ENCODE measurements at places on chromosomes 6 and 20.

- no peak for DNase-seq
These were observed 215.7 kb downstream of the SLC35F1 start for GRCh38 chr6:118122801-118123200.

DNA sequence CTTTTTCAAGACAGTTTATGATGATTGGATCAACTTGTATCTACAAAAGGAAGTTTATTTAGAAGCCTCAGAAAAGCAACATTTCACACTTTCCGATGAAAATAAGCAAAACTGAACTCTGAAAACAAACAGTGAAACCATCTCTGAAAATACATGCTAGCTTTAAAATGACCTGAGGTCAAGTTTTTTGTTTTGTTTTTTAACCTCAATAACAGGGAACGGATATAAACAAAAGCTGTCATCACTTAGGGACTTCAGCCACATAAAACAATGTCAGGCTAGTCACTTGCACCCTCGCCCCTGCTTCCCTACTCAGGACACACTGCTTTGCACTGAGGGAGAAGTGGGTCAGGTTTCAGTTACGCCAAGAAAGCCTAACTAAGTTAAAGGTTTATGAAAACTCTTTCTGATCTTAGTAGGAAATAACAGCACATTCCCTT lies 11.6 kb downstream of the BACH2 start:
- DNase-seq, result no peak

DNA sequence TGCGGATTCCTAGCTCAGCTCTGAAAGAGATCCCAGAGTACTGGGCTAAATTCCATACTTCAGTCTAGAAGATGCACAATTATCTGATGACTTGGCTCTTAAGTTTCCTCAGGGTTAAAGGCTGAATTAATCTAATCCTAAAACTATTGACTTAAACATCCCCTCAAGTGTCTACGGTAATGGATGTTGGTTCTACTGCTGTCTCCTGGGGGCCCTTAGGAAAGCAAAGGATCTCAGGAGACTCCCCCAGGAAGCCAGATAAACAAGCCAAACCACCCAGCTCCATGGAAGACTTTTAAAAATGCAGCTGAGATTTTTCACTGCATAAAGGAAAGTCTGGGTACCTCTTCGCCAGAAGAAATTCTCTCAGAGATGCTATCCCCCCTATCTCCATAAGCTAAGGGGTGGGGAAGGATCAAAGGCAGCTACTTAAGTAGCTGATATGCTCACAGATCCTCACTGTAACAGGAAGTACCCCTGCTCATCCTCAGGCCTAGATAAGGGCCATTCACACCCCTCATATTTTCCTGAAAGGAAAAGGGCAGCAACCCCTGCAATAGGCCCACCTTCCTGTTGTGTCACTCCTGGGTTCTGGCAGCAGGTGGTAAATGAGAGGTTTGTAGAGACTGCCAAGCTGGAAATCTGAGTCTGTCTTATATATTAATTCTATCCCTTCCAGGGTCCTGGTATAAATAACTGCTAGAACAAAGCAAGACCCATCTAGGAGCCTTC lies 9.3 kb downstream of the NDRG3 start:
- no peak for DNase-seq

DNA sequence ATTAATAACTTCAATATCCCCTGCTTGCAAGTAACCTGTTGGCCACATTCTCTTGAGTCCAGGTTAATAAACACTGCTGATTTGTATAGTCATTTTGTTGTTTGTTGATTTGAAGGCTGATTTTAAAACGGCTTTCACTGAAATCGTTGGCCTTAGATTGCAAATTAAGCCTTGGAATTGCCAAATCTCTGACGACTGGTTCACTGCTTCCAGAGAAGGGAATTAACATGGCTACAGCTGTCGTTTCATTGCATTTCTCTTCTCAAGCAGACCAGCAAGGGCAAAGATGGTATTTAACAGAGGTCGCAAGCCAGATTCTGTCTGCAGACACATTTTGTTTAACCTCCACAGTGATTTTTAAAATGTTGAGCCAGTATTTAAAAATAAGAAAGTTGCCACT lies 470.9 kb downstream of the TFAP2A start:
- no peak for DNase-seq

GRCh38 chr6:26087284-26088115 lies at the start of gene HFE:
Gene HFE (plus strand): TSS chr6:26087429. CDS start chr6:26087441, 12 bp downstream.
- DNase-seq, result no peak

DNA sequence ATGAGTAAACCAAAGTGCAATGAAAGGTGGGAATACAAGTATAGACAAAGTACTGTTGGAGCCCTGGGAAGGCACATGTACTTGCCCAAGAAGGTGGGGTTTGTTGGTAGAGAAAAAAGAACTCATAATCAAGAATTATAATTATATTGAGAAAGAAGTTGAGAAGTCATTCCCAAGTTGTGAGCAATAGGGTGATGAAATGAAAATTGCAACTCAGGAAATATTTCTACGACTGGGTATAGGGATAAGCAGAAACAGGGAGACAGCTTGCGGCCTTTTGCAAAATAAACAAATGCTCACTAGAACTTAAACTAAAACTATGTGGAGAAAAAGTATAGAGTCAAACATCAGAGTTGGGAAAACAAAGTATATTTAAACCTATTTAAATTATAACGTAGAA lies 250.7 kb upstream of the FAM83B start:
- DNase-seq, result no peak

- no peak for DNase-seq
These were observed 679 bp downstream of the ADGRF5 start for GRCh38 chr6:46921059-46921458.

- no peak for DNase-seq
These were observed 73.1 kb downstream of the TPBG start for GRCh38 chr6:82436740-82437139.

DNA sequence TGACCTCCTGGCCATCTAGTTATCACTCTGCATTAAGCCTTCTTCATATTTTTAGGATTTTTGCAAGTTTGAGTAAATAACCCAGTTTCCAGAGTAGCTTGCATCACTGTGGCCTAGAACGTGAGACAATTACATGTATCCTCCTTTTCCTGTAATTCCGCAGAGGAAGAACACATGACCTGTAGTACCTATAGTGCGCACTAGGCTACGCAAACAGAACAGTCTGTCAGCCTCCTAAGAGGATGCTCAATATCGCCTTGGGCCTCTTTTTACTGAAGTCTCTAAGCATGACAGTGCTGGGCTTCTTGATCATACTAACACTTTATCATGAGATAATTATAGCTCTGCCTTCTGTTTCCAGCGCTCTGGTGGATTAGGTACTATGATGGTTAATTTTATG lies 20.2 kb upstream of the NR2E1 start:
- no peak for DNase-seq

DNA sequence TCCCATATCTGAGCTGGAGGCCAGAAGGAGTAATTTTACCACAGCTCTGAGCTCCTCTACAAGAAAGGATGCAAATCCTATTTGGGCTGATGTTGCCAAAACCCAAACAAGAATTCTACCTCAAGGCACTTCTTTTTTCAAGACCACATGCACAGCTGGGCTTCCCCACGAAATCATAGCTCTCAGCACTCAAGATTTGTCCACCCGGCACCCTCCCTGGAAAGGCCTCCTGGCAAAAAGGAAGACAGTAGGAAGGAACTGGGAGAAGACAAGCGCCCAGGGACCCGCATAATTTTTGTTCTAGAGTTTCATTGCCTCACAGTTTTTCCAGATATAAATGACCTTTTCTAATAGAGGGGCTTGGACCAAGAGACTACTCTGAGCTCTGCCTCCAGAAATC lies 90.5 kb downstream of the BANF2 start:
- no peak for DNase-seq

- no peak for DNase-seq
These were observed 3.1 kb downstream of the MMP9 start for GRCh38 chr20:46011631-46012482.

DNA sequence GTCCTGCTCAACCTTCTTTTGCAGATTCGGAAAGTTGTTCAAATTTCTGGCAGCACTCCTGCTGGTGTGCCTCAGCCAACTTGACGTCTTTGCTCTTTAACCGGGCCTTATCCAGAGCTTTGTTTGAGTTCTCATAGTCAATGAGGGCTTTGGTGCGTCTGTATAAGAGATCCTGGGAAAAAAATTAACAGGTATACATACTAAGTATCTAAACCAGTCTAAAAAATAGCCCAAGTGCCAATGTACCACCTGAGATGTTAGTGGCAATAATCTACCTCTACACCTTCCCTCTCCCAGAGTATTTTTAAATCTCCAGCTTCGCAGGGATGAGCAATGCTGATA lies 21.1 kb downstream of the SNX5 start:
- DNase-seq, result no peak

DNA sequence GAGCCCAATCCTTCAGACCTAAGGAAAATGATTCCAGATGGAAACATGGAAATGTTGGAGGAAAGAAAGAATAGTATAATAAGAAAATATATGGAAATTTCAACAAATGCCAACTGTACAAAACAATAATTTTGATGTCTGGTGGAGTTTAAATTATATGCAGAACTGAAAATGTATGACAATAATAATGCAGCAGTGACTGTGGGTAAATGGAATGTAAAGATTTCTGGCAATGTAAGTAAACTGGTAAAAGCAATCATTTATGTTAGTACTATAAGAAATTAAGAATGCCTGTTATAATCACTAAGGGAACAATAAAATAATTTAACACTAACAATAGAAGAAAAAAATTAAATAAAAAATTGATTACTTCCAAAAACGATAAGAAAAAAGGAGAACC lies 89.0 kb downstream of the EDN1 start:
- DNase-seq, result no peak

DNA sequence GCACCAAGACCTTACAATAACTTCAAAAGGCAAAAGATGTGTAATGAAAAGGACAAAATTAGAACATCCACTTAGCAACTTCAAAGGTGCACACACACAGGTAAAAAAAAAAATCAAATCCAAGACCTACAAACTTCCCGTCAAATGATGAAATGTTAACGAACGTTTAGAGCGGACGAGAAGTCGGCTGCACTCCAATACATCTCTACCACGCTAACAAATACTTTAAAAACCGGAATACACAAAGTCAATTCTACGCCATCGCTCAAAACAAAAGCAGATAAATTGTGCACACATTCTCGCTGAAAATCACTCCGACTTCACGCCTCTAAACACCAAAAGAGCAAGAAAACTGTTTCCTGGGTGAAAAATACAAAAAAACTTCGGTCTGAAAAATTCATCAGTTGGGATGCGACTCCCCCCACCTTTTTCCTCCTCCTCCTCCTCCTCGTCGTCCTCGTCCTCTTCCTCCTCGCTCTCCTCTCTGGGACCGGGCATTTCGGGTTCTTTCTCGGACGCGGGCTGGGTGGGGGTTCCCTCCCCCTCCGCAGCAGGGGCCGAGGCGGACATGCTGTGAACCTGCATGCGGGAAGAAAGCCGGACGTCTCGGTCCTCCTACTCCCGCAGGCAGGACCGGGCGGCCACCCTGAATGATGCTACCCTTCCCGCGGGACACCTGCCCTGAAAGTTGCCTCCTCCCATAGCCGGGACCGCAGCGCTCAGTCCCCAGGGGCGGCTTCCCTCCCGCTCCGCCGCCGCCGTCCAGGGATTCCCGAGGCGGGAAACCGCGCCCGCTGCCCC lies 712 bp downstream of the DEK start:
- no peak for DNase-seq

GRCh38 chr6:26056583-26057350 lies 30.5 kb upstream of the HFE start:
- DNase-seq, result no peak

- no peak for DNase-seq
These were observed 20.4 kb downstream of the MAFB start for GRCh38 chr20:40668449-40669228.

DNA sequence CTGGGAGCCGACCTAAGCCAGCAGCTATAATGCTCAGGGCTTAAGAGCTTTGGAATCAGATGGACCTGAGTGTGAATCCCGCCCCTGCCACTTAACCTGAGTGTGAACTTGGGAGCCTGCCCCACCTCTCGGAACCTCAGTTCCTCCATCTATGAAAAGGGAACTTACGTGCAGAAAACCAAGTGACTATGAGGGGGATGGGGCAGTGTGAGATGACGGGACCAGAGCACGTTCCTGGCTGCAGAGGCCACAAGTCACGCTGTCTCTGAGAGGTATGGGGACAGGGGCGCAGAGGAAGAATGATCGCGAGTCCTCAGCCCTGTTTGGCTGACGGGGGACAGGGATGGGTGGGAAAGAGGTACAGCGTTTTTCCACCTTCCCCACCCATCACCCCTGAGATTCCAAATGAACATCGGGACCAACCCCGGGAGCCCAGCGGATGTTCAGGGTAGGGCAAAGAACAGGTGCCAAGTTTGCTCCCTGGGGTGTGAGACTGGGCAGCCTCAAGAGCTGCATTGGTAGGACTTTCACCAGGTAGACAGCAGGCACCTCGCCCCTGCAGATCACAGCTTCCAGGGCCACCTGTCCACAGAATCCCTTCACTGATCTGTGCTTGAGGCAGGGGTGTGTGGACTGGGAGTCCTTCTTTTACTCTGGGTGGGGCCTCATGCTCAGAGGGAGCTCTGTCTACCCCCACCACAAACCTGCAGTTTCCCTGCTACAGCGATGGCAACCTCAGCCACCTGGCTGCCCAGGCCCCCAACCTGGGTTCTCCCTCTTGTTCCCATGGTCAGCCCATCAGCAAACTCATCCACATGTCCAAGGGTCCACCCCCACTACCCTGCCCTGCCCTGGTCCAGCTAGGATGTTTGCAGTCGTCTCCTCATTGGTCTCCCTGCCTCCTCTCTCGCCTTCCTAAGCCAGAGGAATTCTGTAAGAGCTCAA lies 85.8 kb downstream of the CEBPB start:
- no peak for DNase-seq

GRCh38 chr6:169215201-169215681 lies 38.4 kb downstream of the THBS2 start:
- no peak for DNase-seq

DNA sequence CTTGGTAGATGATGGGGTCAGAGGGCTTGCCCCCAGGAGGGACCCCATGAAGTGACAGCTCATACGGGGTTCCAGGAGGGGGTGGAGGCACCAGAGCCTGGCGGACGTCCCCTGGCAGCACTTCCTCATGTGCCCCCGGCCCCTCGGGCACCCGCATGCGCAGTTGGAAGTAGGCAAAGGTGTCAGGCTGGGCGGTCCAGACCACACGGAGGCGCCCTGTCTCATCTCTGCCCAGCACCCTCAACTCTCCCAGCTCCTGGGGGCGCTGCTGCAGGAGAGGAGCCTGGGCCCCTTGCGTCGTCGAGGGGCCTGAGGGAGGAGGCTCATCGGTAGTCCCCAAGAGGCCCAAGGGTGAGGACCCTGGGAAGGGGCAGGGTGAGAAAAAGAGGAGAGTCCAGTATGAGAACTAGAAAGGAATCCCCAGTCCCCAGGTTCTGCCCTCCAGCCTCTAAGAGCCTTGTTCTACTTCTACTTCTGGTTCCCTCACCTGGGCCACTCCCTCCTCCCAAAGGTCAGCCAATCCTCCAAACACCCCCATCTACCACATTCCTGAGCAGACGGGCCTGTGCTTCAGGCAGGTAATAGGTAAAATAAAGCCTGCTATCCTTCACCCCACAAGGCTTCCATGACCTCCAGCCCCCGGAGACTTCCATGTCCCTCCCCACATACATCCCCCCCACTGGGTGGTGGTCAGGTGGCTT lies 23.2 kb downstream of the TNXB start:
- DNase-seq, result no peak

GRCh38 chr20:41175201-41175651 lies 37.9 kb downstream of the PLCG1 start:
- no peak for DNase-seq

- no peak for DNase-seq
These were observed 221.7 kb upstream of the ECI2 start for GRCh38 chr6:4356899-4357659.

Measured in activated CD4-positive, alpha-beta T cell treated with anti-CD3 and anti-CD28 coated beads for 1 hour (primary cell).